ENCODE measurements at places on chromosomes 7 and 10.
A peak's percentile ranks its signal among the peaks of the same experiment; 100 is the strongest.

DNA sequence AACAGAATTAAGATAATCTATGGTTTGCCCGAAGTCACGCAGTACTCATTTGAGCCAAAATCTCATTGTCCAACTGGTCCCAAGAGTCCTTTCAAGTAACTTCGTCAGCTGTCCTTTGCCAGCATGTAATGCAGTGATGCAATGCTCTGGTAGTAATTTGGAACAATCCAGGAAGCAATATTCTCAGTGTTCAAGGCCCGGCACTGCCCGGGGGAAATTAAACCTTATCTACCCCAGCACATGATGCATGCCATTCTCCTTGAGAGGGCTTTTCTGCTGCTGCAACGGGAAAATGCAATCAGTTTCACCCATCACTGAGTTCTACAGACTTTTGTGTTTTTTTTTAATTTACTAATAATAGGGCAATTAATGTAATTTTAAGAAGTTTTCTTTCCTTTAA is 77.6 kb upstream of the NME8 start:
- DNase-seq, result no peak

GRCh38 chr7:78406531-78406930 is 608.0 kb downstream of the PHTF2 start:
- DNase-seq, result no peak

GRCh38 chr7:2131341-2131740 is 101.4 kb downstream of the MAD1L1 start:
- DNase-seq, result no peak

DNA sequence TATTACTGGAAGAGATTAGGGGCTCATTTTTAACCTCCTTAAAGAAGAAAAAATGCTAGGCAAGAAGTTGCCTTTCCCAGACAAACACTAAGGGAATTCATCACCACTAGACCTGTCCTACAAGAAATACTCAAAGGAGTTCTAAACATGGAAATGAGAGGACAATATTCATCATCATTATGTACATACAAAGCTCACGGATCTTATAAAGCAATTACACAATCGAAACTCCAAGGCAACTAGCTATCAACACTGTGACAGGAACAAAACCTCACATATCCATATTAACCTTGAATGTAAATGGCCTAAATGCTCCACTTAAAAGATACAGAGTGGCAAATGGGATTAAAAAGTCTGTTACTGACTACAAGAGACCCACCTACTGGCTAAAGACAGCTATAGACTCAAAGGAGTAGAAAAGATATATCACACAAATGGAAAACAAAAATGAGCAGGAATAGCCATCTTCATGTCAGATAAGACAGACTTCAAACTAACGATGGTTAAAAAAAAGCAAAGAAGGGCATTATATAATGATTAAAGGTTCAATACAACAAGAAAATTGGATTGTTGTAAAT is 246.6 kb downstream of the ADRA2A start:
- DNase-seq, result no peak

GRCh38 chr7:100867040-100867775 is at the start of gene TRIP6:
TRIP6 (plus strand) TSS chr7:100867387; CDS start chr7:100867498, 111 bp downstream.
- no peak for DNase-seq

- no peak for DNase-seq
These were observed 3.7 kb upstream of the TTYH3 start for GRCh38 chr7:2628130-2628482.

DNA sequence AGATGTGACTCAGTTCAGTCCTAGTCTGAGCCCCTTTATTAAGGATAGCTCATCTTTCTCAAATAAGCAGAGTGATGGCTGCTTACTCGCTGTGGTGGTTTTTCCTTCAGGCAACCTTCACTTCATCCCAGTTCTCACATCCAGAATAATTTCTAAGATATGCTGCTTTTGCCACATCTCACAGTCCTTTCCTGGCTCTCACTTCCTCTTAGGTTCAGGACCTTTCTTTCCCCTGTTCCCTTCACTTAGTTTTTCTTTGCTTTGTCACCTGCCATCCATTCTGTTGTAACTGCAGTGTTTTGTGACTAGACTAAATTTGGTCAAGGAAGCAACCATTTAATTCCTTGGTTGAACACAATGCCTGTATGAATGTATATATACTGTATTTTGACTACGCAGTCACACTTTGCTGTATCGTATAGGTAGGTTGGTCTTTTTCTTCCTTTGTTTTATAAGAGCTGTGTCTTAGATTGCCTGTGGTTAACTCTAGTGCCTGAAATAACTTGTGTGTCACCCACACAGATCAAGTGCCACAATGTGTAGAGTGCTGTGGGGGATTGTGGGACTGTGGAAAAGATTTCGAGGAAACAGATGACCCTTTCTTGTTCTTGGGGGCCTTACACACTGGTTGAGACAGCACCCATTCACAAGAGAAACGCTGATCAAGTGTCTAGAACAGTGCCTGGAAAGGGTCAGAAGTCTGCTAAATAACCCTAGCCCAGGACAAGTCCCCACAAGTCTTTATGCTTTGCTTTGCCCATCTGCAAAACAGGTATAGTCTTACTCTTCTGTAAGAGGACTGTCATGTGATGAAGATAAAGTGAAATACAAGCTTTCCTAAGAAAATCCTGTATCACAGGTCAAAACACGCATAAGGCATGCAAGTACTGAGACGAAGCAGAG is 2.6 kb downstream of the ZNF655 start:
- DNase-seq, result no peak

- DNase-seq, result no peak
These were observed 3.9 kb downstream of the LMBR1 start for GRCh38 chr7:156889089-156889488.

- DNase-seq, result no peak
These were observed 136.3 kb upstream of the ANK3 start for GRCh38 chr10:60525716-60526585.

DNA sequence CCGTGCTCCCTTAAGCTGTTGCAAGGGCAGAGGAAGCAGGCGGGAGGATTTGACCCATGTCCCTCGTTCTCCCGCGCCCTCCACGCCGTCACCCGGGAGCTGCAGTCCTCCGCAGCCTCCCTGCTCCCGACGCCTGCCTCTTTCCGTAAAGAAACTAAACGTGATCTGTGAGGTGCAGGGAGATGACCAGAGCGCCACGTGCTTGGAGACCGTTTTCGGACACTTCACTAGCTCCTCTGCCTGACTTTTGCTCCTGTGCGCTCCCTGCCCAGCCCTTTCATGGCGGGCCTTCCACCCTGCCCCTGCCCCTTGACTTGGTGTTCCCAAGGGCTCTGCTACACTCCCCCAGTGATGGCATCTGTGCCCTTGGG is 171.2 kb downstream of the LSM5 start:
- no peak for DNase-seq

DNA sequence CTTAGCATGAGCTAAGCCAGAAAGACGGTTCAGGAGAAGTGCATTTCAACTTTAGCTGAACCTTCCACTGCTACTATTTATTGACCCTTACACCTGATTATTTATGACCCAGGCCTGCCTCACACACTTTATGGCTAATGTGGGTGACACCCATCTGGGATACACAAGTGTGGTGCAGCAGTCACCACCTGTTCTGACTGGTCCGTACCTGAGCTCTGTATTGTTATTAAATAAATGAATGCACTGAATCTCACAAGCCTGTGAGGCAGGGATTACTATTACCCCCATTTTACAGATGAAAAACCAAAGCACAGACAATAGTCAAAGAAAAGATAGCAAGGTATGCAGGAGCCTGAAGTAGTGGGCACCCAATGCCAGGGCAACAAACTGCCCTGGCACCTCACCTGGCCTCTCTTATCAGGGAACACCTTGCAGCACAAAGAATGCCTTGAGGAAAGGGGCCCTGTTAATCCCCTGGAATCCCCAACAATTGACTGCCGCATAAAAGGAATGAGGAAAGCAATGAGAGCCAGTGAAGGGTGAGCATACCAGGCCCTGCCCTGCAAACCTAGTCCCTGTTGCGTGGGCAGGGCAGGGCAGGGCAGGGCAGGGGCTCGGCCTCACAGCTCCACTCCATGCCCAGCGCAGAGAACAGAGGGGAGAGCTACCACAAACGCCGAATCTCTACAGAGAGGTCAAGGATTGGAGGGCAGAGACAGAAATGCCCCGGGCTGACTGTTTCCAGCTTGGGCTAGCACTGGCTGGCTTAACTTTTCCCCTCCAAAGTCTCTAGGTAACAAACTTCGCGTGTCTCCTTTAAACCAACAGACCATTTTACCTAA is 1.3 kb downstream of the ANXA11 start:
- no peak for DNase-seq

GRCh38 chr7:135801045-135801693 is 52.6 kb upstream of the FAM180A start:
- DNase-seq, result peak; percentile 15

GRCh38 chr10:121919666-121920065 is 8.2 kb downstream of the ATE1 start:
- no peak for DNase-seq

- DNase-seq, result no peak
These were observed 14.2 kb downstream of the SNX8 start for GRCh38 chr7:2299870-2300512.

DNA sequence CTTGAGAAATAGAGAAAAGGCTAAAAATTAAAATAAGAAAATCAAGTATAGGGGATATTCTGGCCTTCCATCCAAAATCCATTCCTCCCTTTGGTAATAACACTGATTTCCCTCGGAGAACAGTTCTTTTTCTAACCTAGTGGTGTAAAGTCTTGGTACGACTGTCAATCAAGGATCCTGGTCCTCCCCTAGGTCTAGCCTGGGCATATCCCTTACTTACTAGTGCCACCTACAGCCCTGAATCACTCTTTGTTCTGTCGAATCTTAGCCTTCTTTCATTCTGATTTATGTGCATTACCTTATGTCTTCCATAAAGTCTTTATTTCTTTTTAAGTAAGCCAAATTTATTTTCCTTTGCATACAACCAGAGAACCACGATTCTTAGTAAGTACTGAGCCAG is 298.7 kb upstream of the LRRTM3 start:
- DNase-seq, result no peak

- DNase-seq, result no peak
These were observed 166.8 kb downstream of the SORCS1 start for GRCh38 chr10:106997721-106998120.

- DNase-seq, result no peak
These were observed 50.4 kb upstream of the DDC start for GRCh38 chr7:50615519-50616080.

- DNase-seq, result no peak
These were observed 149.4 kb downstream of the LRRN3 start for GRCh38 chr7:111240371-111240770.

DNA sequence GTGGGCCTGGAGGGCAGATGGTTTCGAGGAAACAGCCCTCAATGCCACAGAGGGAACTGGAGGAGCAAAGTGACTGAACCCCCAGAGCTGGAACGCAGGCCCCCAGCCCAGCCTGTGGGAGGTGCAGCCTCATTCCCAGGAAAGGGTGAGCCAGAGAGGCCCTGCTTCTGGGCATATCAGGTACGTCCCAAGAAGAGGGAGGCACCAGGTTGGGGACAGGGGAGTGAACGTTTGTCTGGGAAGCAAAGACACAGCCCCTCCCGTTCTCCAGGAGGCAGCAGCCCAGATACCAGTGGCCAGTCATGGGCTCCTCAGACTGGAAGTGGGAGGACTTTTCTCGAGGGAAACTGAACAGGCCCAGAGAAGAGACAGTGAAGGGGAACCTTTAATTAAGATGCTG is 74.3 kb upstream of the RET start:
- no peak for DNase-seq

DNA sequence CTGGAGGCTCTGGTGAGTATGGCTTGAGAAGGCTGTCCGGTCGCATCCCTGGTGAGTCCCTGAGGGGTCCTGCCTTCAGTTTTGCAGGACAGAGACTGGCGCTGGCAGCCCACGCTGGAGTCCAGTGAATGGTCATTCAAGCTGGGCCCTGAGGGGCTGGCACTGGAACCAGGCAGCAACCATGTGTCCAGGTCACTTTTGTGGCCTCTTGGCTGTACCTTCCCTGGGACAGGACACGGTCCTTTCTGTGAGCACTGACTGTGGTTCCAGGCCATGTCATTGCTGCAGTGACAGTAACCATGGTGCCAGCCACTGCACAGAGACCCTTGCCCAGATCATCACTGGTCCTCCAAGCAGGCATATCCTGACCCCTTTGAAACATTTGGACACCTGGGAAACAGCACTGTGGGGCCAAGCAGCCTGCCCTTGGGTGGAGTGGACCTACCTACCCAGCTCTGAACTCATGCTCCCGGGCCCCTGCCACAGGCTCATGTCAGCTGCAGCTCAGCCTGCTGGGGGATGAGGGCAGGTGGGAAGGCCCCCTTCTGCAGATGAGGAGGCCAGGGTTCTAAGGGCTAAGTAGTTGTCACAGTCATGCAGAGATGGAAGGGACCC is 72.1 kb downstream of the ADCY1 start:
- DNase-seq, result no peak

GRCh38 chr7:100163006-100163531 is 4.5 kb upstream of the TRAPPC14 start:
- DNase-seq, result no peak

DNA sequence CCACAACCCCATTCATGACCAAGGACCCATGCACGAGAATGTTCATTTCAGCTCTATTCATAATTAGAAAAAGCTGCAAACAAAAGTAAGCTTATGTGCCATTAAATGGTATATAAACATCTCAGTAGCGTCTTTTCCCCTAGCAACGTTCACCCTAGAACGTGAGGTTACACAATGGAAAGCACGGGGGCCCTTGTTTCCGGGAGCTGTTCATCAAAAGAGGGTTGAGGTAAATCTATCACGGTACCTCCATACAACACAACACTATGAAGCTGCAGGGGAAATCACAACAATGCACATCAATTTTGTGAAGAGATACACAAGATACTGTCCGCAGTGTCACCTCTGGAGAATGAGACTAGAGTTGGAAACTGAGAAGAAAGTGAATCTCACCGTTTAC is 80.9 kb upstream of the DDC start:
- DNase-seq, result no peak

GRCh38 chr7:4460597-4460996 is 221.5 kb upstream of the FOXK1 start:
- DNase-seq, result no peak

GRCh38 chr10:53256623-53257022 is 484.0 kb upstream of the MBL2 start:
- no peak for DNase-seq

DNA sequence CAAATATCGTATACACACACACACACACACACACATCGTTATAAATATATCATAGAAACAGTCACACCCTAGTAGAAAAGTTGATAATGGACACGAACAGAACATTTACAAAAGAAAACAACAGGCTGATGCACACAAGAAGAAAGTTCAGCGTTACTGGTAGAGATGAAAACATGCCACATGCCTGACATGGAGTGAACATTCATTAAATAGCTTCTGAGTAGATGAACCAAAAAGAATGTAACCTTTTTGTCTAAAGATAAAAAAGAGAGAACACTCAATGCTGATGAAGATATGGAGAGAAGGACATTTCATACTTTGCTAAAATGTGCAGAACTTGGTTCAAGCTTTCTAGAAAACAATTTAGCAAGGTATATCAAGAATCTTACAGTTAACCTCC is 173.4 kb upstream of the KLF14 start:
- DNase-seq, result no peak

DNA sequence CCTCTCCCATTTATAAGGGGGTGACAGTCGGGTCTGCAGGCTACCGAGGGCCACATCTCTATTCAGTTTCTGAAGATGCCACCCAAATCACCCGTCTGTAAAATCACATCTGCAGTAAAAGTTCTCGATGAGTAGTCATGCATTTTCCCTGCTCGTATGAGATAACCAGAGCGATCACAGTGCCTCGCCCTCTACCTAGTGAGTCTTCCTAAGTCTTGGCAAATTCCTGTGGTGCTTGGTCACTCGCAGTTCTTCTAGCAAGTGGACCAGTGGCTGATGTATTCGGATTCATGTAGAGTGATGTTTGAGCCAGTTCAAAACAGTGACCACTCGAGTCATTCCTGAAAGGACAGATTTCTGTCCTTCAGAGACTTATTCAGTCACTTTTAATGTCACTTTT is 44.9 kb downstream of the INSYN2A start:
- no peak for DNase-seq
